Suppressor macrophage treated with lipopolysaccharide for 1 hour (primary cell): ENCODE measurements at places on chromosomes 7 and 10.

GRCh38 chr10:61964059-61964709 is 62.7 kb downstream of the ARID5B start:
- no peak for DNase-seq

DNA sequence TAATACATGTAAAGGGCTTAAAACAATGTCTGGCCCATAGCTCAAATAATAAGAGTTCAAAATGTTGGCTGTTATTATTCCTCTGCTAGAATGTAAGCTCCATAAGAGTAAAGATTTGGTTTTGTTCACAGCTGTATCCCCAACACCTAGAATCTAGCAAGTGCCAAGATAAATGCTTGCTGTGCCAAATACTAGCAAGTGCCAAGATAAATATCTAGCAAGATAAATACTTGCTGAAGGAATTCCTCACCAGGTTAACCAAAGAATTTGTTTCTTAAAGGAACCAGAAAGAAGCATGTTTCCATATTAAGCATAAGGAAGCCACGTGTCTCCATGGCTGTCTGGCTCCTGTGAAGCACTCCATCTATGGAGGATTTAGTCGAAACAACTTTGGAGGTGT is 235.2 kb upstream of the SP4 start:
- no peak for DNase-seq

GRCh38 chr10:133396035-133396624 is 2.2 kb downstream of the MTG1 start:
- DNase-seq: no peak

- no peak for DNase-seq
Observed at GRCh38 chr7:85038466-85038865, 148.4 kb downstream of the SEMA3D start.

GRCh38 chr7:2660359-2661095 is 27.5 kb upstream of the AMZ1 start:
- DNase-seq: no peak

- DNase-seq: no peak
Observed at GRCh38 chr7:95691464-95691863, 80.9 kb upstream of the DYNC1I1 start.
